ENCODE measurements at places on chromosomes 16 and 17.
A peak's percentile ranks its signal among the peaks of the same experiment; 100 is the strongest.

DNA sequence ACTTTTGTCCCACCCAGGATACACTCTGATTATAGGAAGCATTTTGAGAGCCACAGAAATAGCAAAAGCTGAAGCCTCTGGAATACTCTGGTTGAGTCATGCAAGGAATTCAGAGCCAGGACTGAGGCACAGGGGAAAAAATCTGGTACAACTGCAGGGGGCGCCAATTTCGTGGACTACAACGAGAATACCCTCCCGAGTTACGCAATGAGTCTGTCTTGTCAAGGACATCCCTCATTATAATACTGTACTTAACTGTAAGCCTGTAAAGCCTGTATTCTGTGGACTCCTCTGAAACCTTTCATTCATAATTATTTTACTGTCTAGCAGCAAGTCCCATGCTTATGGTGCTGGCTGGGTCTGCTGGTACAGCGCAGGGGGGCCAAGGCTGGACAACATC lies 7.8 kb downstream of the HOXB1 start:
- no peak for DNase-seq

GRCh38 chr17:28613931-28614381 lies at the start of gene RSKR:
Gene RSKR (minus strand): TSS chr17:28614185. CDS start chr17:28614161, 24 bp downstream.
- DNase-seq, result peak; percentile 70

DNA sequence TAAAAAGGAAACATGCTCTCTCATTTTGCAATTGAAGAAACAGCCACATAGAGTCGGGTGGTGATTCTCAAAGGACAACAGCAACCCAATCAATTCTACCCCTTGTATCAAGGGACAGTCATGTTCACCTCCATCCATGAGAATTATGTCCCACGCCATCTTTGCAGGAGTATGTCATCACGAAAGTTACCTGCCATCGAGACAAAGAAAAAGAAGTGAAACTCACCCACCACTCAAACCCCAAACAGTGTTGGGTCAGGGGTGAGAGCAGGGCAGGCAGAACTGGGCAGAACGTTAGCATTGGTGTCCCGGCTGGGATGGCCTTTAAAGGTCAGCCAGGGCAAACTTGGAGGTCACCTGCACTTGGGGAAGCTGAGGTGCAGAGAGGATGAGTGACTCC lies 24.2 kb upstream of the HNF1B start:
- no peak for DNase-seq

GRCh38 chr16:57859331-57859730 lies 57.0 kb upstream of the KIFC3 start:
- DNase-seq, result no peak

GRCh38 chr16:57289391-57290257 lies 5.2 kb upstream of the PLLP start:
- DNase-seq, result no peak

DNA sequence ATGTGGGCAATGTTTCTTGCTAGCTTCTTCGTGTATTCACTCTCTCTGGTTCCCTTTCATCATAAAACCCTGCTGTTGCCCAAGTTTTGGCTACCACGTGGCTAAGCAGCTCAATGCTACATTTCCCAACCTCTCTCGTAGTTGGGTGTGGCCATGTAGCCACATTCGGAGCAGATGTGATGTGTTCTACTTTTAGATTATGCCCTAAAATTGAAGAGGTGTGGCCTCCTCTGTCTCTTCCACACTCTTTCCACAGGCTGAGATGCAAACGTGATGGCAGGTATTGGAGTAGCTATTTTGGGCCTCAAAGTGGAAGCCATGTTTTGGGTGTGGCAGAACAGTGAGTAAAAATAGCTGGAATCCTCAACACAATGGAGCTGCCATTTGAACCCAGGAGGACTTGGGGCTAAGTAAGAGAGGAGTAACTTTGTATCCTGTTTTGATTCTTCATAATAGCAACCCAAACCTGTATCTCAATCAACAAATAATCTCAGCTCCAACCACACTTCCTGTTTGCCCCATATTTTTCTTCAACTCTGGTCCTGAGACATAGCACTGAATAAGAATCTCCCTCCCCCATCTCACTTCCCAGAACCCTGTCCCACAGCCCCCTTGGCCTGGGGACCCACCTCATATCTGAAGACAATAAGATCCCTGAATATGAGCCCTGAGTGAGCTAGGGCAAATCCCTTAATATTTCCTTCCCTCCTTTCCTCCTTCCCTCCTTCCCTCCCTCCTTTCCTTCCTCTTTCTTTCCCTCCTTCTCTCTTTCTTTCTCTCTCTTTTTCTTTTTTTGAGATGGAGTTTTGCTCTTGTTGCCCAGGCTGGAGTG lies 4.0 kb downstream of the NUPR1 start:
- DNase-seq, result no peak

DNA sequence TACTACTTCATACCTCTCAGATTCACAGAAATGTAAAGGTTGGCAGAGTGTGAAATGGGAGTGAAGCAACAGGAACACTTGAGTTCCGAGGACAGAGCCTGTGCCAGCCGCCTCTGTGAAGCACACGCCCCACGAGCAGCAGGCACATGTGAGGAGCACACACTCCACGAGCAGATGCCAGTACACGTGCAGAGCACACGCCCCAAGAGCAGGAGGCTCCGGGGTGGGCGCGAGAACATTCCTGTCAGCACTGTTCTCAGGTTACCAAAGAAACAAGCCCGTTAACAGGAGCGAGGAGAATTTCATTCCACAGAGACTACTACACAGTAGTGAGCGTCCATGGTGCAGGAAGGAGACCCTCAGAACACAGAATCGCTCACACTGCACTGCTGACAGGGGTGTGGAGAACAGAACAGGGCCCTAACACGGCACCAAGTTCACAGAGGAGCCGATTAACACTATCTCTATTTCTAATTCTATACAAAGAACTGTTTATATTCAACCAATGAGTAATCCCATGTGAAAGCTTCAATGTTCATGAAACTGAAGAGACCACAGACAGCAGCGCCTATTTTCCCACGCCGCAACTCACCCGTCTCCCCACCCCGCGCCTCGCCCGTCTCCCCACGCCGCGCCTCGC lies 40.1 kb downstream of the KLHDC4 start:
- DNase-seq, result no peak

DNA sequence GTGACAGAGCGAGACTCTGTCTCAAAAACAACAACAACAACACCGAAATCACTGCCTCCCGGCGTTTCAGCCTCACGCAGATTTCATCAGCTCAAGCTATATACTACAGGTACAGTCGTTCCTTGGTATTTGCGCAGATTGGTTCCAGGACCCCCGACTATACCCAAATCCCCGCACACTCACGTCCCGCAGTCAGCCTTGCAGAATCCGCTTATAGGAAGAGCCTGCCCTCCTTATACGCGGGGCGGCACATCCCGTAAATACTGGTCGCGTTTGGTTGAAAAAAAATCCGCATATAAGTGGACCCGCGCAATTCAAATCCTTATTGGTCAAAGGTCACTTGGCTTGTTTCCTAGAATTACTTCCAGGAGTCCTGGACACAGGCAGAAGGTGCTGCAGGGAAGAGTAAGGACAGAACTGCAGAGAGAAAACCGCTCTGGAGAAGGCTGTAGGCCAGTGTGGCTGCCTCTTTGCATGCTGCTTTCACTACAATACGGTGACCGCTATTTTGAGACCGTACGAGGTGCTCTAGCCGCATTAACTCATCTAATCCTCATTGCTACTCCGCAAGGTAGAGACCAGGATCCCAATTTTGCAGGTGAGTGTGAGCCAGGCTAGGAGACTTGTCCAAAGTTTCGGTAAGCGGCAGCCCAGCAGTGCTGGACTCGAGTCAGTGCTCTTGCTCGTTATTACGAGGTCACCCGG lies 718 bp downstream of the NDUFAB1 start:
- no peak for DNase-seq

DNA sequence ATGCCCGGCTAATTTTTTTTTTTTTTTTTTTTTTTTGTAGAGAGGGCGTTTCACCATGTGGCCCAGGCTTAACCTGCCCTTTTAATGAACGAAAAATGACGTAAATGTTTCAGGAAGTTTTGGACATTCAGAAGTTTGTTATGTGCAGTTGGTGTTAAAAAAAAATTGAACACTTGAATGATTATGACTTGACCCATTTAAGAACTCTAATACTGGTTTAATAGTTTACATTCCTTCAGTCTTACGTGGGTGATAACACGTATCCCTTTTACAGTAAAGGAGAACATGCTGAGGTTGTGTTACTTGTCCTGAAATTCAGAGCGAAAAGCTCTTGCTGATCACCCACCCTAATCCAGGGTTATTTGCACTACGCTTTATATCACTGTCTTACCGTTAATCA lies 1.7 kb downstream of the MLYCD start:
- DNase-seq, result no peak

DNA sequence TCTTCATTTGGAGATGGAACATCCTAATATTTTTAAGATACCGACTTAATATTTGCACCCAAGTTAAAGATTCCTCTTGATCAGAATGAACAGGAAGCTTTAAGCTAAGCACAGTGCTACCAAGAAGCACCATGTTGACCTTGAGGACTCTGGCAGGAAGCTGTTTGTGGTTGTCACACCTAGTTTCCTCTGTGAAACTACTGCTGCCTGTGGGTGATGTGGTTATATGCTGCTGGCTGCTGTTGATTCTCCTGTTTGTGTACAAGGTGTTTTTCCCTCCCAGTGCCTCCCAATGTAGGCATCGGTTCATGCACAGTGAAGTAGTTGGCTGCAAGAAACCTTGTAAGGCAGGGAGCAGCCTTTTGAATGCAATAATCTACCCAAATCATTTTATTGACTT lies 23.4 kb downstream of the RBL2 start:
- DNase-seq, result no peak

GRCh38 chr17:48551214-48551555 lies 6.3 kb upstream of the HOXB2 start:
- DNase-seq, result no peak

DNA sequence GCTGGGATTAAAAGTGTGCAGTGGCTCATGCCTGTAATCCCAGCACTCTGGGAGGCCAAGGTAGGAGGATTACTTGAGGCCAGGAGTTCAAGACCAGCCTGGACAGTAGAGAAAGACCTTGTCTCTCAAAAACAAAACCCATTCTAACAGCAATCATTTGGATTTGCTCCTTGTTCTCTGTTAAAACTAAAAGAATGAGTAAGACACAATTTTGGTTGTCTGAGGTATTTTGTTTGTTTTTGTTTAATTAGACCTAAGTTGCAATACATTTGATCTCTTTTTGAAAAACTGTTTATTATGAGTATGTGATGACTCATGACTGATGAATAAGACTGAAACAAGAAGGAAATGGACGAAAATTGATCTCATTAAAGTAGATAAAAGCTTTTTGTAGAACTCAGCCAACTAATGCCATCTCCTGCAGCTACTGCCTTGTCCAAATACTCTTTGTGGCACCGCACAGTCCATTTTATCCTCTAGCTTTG lies 29.0 kb downstream of the GLG1 start:
- DNase-seq, result no peak

- peak; percentile 35 for DNase-seq
These were observed 22.3 kb upstream of the RBBP6 start for GRCh38 chr16:24516900-24517669.

GRCh38 chr17:63764716-63765115 lies 8.7 kb downstream of the CCDC47 start:
- no peak for DNase-seq

DNA sequence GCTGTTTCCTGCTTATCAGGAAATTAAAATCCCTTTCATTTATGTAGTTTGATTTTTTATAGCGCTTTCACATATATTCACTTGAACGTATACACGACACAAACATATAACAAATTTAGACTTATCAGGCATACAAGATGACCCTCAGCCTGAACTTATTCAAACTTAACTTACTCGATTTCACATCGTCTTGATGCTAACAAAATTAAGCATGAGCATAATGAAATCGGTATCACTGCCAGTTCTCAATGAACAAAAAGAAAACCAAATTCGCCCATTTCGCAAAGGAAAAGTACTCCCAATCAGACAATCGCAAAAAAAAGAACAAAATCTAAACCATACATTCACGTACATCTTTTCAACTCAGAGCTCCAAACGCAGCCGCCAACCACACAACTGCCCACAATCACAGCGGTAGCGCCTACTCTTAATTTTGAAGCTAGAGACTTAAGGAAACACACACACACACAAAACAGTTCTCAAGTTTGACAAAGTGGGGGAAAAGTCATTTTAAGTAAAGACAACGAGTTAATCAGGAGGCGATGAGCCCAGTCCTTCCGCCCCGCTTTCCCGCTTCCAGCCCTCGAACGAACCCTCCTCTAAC lies 1.1 kb downstream of the GJC1 start:
- no peak for DNase-seq

DNA sequence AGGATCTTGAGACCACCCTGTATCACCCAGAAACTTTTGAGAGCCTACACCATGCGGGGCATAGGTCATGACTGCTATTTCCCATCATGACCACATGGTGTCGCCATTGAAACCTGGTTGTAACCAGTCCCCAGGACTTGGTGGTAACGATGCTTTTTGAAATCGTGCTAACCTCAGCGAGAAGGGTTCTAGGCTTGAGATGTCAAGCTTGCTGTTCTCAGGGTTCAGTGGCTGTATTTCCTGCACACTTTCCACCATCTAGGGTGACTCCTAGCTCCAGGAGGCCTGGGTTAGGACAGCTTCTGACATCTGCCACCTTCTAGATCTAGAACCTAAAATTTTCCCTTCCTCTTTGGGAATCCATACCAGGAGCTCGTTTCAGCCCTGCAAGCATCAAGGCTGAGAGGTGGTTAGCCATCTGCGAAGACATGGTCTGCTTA lies 13.0 kb upstream of the SPNS3 start:
- DNase-seq, result peak; percentile 31

DNA sequence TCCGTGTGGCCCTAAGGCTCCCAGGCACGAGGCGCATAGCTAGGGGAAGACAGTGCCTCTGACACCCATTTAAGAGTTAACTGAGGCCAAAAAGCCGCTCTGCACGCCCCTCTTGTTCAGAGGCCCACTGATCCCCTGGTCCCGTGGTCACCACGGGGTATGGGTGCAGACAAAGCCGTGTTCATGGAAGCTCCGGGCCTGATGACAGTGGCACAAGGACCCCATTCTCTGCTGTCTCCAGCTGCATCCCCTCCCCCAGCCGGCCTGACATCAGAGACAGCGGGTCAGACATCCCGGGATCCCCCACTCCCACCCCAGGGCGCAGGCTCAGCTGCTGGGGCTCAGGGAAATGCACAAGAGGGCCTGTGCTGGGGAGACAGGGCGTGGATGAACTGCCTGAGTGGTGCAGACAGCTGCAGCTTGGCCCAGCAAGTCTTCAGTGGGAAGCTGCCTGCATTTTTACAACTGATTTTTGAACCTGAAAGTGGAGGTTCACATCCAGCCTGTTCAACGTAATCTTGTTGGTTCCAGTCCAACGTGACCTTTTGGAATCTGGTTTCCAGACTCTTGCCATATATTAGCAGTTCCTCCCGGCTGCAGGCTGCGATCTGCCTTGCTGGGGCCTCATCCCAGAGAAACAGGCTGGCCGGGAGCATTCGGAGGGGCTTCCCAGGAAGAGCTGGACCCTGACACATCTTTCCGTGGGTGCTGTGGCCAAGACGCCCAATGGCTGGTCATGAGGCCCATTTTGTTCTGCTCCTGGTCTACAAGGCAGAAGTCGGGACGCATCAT lies 9.7 kb upstream of the BAHCC1 start:
- DNase-seq, result peak; percentile 94

GRCh38 chr16:57915811-57916488 lies 55.0 kb downstream of the CNGB1 start:
- no peak for DNase-seq

- no peak for DNase-seq
These were observed 7.6 kb downstream of the ATXN1L start for GRCh38 chr16:71853413-71853812.

- DNase-seq, result no peak
These were observed 45.2 kb upstream of the STAC2 start for GRCh38 chr17:39270923-39271322.

All from occipital lobe (tissue), 3 donors.